Naive thymus-derived CD8-positive, alpha-beta T cell (primary cell): ENCODE measurements at places on chromosomes 4 and X.

DNA sequence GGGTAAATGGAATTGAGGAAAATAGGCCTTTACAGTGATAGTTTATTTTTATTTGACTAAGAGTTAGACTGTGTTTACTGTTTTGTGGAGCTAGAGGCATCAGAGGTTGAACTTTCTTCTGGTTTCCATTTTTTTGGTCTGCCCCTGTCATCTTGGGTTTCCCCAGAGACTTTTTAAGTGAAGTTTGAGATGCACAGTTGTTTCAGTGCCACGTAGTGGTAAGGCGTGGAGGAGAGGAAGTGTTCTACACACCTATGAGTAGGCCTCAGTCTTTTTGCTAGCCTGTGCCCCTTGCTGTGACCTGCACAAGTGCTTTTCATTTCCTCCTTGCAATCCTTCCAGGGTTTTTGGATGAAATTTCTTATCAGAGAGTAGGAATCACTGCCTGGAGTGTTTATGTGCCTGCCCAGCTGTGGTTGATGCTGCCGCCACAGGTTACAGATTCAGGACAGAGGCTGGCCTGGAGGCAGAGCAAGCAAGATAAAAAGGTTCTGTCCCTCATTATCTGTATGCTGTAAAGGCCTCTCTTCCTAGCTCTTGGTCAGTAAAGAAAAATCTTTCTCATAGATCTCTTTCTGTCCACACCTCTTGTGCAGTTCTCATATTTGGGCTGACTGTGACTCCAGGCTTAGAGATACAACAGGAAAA is 12.5 kb upstream of the HSFX4 start:
- DNase-seq: no peak

- no peak for DNase-seq
Observed at GRCh38 chr4:62328526-62328925, 1128.4 kb downstream of the ADGRL3 start.

- no peak for DNase-seq
Observed at GRCh38 chr4:6494431-6495295, 22.2 kb upstream of the PPP2R2C start.

DNA sequence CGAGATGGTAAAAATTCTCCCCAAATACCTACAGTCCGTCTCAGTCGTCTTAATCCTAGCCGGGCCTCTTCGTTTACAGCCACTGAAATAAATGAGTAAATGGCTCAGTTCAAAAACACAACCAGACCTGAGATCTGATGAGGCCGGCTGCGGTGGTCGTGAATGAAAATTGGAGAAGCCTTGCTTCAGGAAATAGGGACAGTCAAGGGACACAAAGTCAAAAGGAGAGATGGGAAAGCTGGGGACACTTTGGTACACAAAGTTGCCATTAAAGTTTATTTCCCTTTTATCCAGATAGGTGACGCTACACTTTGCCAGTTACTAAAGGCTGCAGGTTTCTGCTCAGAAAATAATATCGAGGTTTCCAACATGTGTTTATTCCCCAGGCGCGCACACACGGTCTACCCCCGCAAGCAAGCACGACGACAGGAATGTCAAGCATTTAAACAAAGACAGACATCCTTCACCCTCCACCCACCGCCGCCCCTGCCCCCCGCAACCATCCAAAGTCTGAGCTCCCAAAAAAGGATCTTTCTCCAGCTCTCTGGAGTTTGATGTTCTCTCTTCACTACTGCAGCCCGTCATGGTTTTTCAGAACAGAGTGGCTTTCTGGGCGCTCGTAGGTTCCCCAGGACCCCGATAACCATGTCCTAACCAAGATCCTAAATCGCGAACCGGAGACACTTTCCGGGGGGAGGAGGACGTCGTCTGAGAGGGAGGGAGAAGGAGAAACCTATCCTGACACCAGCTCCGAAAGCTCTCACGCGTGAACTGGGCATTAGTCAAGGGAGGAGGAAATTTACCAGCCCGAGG is 1.3 kb upstream of the PCDH7 start:
- DNase-seq: no peak

GRCh38 chr4:26080870-26081628 is 167.0 kb downstream of the SMIM20 start:
- DNase-seq: no peak

GRCh38 chrX:106397788-106398538 is 213.8 kb upstream of the RADX start:
- no peak for DNase-seq

DNA sequence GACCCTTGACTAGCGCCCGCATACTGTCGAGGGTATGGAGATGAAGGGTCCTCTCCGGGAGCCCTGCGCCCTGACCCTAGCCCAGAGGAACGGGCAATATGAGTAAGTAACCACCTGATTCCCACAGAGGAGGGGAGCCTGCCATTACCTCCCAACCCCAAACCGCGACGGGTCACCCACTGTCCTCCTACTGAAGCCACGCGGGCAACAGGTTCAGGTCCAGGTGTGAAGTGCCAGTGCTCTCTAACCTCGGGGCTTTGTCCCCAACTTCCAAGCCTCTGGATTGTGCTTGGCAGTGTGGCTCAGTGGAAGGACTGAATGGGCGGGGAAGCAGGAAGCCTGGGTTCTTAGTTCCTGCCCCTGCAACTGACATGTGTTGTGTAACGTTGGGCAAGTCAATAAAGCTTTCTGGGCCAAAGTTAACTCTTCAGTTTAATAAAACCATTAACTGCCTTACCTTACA is 694 bp downstream of the OCRL start:
- DNase-seq: no peak

DNA sequence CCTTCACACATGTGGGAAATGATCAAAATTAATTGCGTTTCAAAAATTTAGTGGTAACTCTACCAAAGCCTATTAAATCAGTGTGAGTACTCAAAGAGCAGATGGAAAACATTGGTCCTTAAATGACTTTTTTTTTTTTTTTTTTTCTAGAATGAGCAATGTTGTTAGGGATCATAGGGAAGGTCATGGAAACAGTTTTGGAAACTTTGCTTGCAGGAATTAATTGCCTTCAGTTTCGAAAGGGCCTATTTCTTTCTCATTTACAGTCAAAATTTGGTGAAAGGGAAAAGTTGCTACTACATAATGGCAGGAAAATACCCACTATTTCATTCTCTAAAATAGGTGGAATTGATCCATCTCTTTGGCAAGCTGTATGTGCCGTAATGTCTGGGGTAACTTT is 160.9 kb downstream of the RTL9 start:
- DNase-seq: no peak

DNA sequence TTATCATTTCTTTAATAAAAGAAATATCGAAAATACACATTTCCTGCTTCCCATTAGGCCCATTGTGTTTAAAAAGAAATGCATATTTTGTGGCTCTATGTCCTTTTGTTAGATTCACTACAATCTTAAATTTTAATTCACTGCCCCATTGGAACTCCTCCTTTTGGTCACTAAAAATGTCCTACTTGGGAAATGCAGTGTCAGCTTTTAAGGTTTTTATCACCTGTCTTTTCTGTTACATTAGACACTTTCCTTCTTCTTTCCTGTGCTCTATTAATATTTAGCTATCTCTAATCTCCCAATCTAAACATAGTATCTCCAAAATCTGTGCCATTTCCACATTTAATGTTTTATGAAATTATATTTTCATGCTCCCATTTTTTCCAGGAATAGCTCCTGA is 164.9 kb upstream of the SPOCK3 start:
- no peak for DNase-seq

GRCh38 chr4:66647476-66647875 is 897.8 kb downstream of the CENPC start:
- DNase-seq: no peak

GRCh38 chr4:75662626-75663025 is 10.6 kb downstream of the G3BP2 start:
- DNase-seq: no peak

DNA sequence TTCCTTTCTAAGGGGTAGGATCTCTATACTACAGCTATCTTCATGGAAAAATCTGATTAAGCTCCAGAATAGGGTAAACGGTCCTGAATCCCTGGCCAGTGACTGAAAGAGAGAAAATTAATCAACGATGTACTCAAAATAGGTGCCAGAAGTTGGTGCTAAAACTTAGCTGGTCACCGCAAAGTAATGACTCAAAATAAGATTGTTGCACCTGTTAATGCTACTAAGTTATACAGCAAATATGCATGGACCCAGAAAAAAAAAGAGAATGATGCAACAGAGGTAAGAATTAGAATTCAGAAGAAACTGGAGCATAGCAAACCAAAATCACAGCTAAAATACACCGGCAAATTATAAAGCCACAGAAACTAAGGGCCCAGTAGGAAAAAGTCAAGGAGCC is 239.7 kb upstream of the FAM241A start:
- no peak for DNase-seq

DNA sequence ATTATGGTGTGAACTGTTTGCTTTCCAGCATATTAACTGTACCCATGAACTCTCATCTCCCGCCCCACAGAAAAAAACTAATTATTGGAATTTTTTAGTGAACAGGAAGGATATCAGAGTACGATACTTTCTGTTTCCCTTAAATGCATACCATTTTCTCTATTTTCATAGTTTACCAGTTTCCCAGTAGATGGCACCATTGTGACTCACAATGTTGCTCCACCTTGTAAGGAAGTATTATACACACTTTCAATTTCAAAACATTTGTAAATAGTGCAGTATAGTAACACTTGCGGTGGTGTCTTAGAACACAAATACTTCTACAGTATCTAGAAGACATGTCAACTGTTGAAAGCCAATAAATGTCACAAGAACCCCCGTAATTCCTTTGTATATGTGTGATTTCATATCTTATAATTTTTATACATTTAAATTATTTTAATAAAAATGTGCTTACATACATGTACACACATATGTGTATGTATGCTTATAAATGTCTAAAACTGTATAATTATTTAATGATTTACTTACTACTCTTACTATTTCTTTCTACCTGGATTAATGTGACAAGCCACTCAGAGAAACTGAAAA is 167.3 kb downstream of the SLIT2 start:
- no peak for DNase-seq

GRCh38 chrX:68978255-68978654 is 149.4 kb downstream of the EFNB1 start:
- DNase-seq: no peak
